ENCODE measurements at places on chromosomes 7 and 10. TPM values are rescaled to one million over a fixed set of nuclear protein-coding genes. Genes with fewer than 3 reads are reported as not detected.

The MALSU1 gene
- total RNA-seq, result 99.5 TPM

DNA sequence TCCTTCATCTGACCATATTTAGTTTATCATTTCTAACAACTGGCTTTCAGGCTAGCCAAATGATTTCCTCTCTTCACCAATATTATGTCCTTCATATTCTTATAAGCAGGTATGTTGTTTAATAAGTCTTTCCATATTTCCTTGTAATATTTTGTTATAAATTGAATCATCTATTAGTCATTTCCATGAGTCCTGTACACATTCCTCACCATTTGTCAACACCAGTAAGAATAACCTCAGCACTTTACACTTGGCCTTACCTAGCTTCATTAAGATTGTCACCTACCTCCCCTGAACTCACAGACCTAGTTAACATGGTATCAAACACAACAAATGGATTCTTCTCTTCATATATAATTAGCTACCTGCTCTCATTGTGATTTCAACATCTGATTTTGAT lies 282.3 kb downstream of the SEMA3D start:
- DNase-seq, result no peak

DNA sequence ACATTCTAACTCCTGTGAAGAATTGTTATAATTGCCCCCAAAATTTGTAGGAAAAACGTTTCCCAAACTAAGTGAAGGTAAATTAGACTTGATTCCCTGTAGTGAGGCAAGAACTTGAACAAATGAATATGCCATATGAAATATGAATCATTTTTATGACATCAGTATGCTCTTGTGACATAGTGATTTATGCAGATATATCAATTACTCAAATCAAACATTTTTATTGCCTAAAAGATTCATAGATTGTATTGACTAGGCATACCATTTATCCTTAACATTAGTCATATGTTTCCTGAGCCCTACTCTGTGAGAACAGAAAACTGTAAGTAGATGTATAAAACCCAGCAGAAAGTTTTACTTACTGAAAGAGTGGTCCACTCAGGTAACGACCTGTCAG lies 245.6 kb downstream of the MALRD1 start:
- no peak for DNase-seq

The TMEM176B gene
- not detected for total RNA-seq

DNA sequence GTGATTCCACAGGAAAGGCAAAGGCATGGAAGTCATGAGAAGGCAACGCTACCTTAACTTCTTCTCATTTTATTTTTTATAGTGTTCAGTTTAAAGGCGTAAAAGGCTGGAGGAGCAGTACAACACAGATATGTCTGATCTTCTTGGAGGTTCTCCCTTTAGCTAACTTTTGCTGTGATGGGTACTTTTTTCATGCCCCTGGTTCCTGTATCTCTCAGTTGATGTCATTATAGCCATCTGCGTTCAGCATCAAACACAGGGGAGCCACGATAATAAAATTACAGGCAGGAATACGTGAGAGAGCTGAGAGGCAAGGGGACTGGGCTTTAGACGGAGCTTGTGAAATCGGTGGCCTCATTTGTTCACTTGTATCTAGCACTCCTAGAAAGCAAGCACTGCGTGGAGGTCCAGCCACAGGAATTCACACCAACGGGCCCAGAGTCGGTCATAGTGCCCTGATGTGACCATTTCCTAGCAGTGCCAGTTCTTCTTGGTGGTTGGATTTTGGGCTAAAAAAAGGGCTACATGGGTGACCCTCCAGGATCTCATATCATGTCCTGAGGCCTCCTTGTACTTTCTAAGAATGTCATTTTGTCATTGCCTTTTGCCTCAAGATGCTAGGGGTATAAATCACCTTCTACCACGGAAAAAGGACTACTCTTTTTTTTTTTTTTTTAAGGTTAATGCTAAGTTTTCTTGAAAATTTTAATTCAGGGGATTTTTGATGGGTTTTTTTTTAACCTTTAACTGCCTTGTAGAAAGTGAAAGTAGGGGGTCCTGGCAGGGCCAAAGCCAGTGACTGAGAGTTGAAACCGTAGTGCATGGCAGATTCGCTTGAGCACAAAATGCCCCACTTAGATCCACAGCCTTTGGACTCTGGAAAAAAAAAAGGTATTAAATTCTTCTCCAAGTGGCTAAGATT lies 191.5 kb downstream of the CELF2 start:
- DNase-seq, result peak; percentile 52

The CDH23 gene
- not detected for total RNA-seq

The FKBP14 gene
- total RNA-seq, result 31.1 TPM

DNA sequence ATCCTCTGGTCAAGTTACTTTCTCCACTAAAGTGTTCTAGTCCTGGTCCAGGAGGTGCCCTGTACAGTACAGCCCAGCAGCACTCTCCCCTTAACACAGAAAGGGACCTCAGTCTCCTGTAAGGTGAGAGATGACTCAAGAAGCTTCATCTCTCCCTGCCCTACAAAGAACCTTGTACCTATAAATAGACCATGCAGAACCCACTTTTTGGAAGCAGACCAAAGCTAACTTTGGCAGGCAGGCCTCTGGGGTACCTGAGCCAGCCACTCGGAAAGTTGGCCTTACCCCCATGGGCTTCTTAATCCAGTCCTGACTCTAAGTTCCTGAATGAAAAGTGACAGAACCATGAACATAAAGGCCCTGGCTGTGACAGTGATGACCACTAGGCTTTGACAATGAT lies 454.8 kb downstream of the KCNMA1 start:
- no peak for DNase-seq

The NUTM2B gene
- total RNA-seq, result 0.24 TPM

GRCh38 chr7:137790828-137791227 lies 55.9 kb downstream of the DGKI start:
- no peak for DNase-seq

DNA sequence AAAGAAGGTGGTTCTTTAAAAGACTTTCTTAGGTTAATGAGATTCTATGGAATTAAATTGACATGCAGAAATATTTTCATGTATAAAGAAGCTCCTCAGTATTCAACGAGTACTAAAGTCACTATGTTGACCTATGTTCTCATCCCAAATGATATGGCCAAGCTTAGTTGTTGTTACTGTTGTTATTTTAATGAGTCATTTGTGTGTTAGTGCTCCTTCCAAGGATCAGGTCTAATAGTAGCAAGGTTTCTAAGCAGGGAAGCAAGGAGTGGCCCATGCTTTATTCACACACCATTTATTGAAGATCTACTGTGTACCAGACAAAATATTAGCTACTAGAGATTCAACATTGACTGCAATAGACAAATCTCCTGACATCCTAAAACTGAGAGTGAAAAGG lies 41.9 kb downstream of the LRRN3 start:
- DNase-seq, result peak; percentile 46

DNA sequence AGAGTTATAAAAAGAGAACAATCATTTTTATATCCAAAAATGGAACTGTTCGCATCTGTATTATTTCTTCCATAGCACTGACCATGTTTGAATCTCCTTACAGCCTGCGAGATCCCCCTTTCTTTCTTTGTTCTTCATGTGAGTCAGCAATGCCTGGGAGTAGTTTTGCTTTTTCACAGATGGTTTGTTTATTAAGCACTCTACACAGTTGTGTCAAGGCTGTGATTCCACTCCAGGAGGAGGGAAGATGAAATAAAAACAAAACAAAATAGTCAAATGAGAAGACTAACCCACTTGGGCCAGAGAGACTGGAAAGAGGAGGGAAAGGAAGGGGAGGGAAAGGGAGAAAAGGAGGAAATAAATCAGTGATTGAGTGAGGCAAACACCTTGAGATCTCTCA lies 7.8 kb downstream of the LIPF start:
- peak; percentile 13 for DNase-seq

GRCh38 chr7:6049780-6050179 lies 18.6 kb downstream of the ANKRD61 start:
- no peak for DNase-seq
